ENCODE measurements at places on chromosomes 12 and 14.

DNA sequence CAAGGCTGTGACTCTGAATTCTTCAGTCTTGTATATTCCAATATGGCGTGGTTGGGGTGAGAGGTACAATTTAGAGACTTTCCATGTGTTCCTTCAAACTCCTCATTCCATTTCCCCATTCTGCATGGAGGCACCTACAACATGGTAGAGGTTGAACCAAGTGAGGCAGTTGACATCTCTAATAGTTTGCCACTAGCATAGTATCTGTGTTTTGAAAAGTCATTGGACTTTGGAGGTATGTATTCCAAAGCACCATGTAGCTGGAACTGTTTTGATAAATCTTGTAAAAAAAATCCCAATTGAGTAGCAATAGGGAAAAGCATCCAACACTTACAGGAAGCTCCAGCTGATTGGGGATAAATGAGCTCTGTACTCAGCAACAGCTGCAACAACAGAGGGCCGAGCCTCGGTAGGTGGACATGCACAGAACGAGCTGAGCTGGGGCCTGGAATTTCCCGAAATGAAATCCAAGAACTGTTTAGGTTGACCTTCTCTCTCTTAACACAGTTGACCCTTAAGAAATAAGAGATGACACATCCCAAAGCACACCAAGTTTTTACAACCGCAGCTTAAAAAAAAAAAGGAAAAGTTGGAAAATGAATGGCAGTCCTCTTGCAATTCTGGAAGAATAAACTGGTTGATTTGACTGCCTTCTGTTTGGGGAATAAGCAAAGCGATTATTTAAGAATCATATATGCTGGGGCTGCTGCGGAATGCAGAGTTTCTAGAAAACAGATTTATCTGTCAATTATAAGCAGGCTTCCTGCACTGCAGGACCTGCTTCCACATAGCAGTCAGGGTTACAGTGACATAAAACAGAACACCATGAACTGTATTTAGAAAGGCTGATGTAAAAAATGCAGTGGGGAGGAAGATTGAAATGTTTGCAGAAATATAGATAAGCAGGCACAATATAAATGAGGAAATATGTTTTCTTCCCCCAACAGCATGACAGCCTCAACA lies 194.6 kb upstream of the KRR1 start:
- peak; percentile 91 for DNase-seq

- DNase-seq: no peak
These were observed 23.2 kb downstream of the UBE3B start for GRCh38 chr12:109500406-109501185.

DNA sequence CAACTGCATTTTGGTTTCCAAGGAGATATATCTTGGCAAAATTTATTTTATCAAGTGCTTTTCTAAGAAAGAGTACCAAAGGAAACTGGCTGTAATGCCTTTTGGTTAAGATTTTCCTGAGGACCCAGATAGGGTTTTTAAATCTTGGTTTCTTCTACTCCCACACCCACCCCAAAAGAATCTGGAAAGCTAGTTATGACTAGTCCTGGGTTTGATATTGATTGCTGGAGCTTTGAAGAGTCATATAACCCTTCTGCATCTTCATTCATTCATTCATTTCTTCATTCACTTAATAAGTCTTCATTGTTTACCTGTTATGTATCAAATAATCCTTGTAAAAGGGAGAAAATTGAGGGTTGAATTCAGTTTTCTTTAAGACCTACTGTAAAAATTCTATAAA lies 425.2 kb downstream of the PCNX1 start:
- DNase-seq: no peak

DNA sequence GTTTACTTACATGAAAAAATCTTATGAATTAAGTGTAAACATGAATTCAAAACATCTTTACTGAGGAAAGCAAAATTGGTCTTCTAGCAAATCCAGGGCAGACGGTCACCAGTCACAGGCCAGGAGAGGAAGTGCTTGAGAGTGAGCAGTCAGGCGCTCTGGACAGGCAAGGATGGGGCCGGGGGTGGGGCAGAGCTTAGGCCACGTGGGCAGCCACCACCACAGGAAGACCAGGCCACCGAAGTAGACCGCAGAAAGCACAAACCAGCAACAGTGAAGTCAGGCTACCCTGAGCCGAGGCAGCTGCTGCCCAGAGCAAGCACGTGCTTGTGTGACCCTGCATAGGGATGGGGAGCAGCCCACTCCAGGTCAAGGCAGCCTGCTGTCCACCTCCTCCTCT lies 33.5 kb downstream of the SLC6A12 start:
- no peak for DNase-seq

DNA sequence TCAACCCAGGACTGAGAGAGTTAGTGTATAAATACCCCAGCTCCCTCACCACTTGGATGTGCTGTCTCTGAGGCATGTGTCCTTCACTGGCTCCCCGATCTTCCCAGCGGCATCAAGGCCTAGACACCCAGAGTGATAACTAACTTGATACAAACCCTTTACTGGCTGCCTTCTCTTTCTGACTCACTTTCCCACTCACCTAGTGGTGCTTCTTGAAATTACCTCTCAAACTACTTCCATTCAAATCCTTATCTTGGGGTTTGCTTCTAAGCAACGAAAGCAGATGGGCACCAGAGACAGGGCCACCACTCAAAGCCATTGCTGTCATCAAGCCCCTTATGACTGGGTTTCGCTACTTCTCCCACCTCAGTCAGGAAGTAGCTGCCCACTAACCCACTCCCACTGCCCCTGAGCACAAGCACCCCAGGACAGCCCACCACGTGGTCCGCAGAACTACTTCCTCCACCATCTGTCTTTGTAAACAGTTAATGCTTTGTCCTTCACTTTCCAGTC lies 17.2 kb downstream of the ZFP36L1 start:
- no peak for DNase-seq

Measured in osteocyte (in vitro differentiated cells).